Foreskin keratinocyte (primary cell): ENCODE measurements at places on chromosomes 4 and X. TPM values are rescaled to one million over a fixed set of nuclear protein-coding genes. Genes with fewer than 3 reads are reported as not detected.

Gene CCNA2
- 28.0 and 42.7 TPM in 2 replicates for polyA plus RNA-seq

Gene PPEF2
- not detected in 2 replicates for polyA plus RNA-seq

Gene MAB21L2
- polyA plus RNA-seq = not detected in 2 replicates

Gene SOX3
- polyA plus RNA-seq = not detected in 2 replicates

Gene GAB1
- 1.3 and 1.8 TPM in 2 replicates for polyA plus RNA-seq

Gene GAGE12F
- polyA plus RNA-seq = not detected in 2 replicates

Gene RGN
- polyA plus RNA-seq = 0.06 and 0.07 TPM in 2 replicates

Gene RAB39B
- polyA plus RNA-seq = 0.02 and 0.04 TPM in 2 replicates

Gene CLDN34
- 0.09 TPM in 1 of 2 replicates, not detected in the other for polyA plus RNA-seq

Gene IL2
- polyA plus RNA-seq = not detected in 2 replicates

Gene TEC
- 0.06 and 0.07 TPM in 2 replicates for polyA plus RNA-seq

Gene CT55
- polyA plus RNA-seq = not detected in 2 replicates

Gene RASSF6
- polyA plus RNA-seq = 0.45 and 0.69 TPM in 2 replicates

Gene SSX3
- polyA plus RNA-seq = not detected in 2 replicates

Gene CD38
- polyA plus RNA-seq = 0.07 TPM in 1 of 2 replicates, not detected in the other

Gene YY2
- 0.81 and 1.2 TPM in 2 replicates for polyA plus RNA-seq

Gene DCAF8L2
- polyA plus RNA-seq = not detected in 2 replicates

Gene ABRAXAS1
- 3.2 and 3.9 TPM in 2 replicates for polyA plus RNA-seq

Gene KLB
- polyA plus RNA-seq = 0.01 TPM in 1 of 2 replicates, not detected in the other

Gene PRICKLE3
- polyA plus RNA-seq = 14.8 and 16.4 TPM in 2 replicates

Gene MFAP3L
- polyA plus RNA-seq = 1.4 and 1.7 TPM in 2 replicates

Gene IL1RAPL2
- 0.09 TPM in 1 of 2 replicates, not detected in the other for polyA plus RNA-seq

Gene CXCL6
- polyA plus RNA-seq = 0.79 and 0.86 TPM in 2 replicates

Gene C1QTNF7
- not detected in 2 replicates for polyA plus RNA-seq

Gene TRIM75
- not detected in 2 replicates for polyA plus RNA-seq

Gene MAGEA8
- not detected in 2 replicates for polyA plus RNA-seq

Gene KCNE5
- 0.36 and 0.47 TPM in 2 replicates for polyA plus RNA-seq

Gene CNGA1
- polyA plus RNA-seq = 0.41 and 0.50 TPM in 2 replicates

Gene HSD17B13
- not detected in 2 replicates for polyA plus RNA-seq
